Thoracic aorta (tissue), 2 donors: ENCODE measurements at places on chromosomes 12 and 14. TPM values are rescaled to one million over a fixed set of nuclear protein-coding genes. Genes with fewer than 3 reads are reported as not detected.

- no peak for DNase-seq
Observed at GRCh38 chr14:104431351-104431928, 148.1 kb upstream of the C14orf180 start.

DNA sequence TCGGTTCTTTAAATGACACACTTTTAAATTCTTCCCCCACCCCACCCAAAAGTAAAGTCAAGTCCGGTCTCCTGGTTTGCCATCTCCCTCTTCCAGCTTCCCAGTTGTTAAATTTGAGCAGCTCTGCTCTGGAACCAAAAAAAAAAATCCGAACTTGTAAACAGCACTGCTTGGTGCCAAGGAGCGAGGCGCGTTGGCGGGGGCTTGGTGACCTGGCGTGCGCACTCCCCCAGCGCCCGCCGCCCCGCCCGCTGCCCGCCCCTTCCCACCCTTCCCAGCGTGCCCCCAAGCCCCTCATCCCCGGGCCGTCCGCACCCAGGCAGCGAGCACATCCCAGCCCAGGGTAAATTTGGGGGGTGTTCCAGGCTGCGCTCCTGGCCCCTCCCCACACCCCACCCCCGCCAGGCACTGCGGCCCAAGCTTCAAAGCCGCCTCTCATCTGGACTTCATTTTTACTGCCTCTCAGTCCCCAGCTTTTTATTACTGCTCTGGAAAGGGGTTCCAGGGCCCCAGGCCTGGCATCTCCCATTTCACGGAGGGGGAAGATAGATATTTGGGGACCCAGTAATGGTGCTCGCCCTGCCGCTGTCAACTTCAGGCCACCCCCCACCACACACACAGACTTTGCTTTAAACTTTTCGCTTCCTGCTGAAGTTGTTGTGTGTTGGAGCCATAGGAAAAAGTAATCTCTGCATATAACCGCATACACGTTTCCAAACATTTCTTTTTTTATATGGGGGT is 11.7 kb upstream of the ITGB7 start:
- no peak for DNase-seq

DNA sequence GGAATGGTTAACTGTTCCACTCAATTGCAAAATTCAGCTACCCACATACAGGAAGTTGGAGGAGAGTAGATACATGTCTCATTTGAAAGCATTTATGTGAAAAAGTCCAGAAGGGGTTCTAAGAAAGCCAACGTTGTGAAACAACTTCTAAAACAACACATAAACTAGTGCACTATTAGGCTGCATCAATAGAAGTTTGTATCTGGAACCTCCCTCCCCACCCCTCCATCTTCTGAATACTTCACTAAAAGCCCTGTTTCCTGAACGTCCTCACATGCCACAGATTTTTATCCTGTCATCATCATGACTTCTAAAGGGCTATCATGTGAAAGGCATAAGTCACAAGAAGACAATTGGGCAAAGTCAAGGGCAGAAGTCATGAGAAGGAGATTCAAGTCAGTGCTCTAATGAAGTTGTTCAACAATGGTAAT is 5.5 kb downstream of the KRT79 start:
- no peak for DNase-seq

- no peak for DNase-seq
Observed at GRCh38 chr14:52553002-52553670, 500 bp downstream of the GPR137C start.

- no peak for DNase-seq
Observed at GRCh38 chr12:92438641-92439419, 264.0 kb upstream of the PLEKHG7 start.

Gene PCED1B
- 12.3 TPM for total RNA-seq

GRCh38 chr14:52071675-52072074 is 2.8 kb upstream of the NID2 start:
- no peak for DNase-seq

DNA sequence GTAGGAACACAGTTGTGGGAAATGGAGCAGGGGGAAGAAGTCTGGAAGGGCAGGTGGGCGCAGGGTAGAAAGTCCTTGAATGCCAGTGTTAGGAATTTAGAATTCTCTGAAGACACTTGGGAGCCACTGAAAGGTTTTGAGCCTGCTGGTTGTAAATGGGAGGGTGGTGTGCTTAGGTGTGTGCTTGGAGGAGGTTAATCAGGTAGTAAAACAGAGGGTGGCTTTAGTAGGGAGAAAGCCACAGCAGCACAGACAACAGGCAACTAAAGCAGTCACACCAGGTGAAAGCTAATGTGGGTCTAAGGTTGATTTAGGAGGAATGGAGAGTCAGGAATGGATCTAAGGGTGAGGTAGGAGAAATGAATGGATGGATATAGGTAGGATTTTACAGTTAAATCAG is 385.0 kb downstream of the ZFP36L1 start:
- no peak for DNase-seq

GRCh38 chr12:93373961-93374656 is 3.6 kb upstream of the NUDT4 start:
- no peak for DNase-seq

DNA sequence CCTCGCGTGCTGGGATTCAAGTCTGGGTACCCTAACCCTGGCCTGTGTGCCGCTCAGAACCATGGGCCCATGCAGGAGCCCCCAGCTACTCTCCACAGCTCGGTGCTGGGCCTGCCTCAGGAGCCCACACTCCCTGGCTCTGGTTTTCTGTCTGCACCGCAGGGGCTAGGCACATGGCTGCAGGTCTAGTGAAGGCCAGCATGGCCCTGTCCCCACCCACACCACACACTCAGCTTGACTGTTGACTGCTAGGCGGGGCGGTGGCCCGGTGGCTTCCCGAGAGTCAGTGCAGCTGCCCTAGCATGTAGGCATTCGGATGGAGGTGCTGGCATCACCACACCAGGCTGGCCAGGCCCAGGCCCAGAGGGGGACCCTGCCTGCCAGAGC is 7.9 kb downstream of the INF2 start:
- DNase-seq = no peak

Gene CCND2
- 153 TPM for total RNA-seq

Gene PPM1H
- 10.3 TPM for total RNA-seq

Gene OSGEP
- 108 TPM for total RNA-seq
